ENCODE measurements at places on chromosomes 6 and 20.
A peak's percentile ranks its signal among the peaks of the same experiment; 100 is the strongest.

DNA sequence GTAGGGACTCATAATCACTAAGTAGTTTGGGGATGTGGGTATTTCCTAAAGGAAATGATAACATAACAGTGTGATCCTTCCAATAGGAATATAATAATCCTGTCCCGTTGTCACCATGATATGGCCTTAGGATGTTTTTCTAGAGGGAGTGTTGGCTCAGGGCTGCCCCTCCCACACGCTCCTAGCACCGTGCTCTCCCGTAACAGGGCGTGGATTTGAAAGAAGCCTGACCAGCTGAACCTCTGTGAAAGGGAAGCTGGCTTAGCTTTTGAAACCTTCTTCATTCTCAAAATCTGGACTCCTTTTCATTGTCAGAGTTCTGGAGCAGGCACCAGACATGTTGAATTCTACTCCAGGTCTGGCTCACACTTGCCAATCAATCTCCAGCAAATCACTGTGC is 103.4 kb upstream of the SASH1 start:
- no peak for DNase-seq

GRCh38 chr6:131281471-131282270 is 146.4 kb downstream of the AKAP7 start:
- peak; percentile 84 for DNase-seq

DNA sequence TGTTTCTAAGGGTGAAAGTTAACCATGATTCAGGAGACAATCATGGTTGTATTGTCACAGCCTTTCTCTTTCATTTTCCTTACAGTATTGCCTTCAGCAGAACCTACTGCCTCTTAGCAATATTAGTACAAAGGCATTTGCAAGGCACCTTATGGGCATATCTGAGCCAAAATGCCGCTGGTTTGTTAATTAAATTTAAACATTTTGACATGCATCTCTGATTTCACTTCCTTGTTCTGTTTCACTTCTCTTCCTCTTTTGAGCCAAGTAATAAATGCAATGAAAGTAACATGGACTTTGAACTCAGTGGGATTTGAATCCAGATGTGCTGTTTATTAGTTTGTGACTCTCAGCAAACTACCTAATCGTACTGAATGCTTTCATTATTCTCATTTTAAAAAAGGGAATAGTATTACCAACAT is 467.4 kb upstream of the CITED2 start:
- no peak for DNase-seq

GRCh38 chr6:154306696-154307095 is 49.9 kb downstream of the IPCEF1 start:
- DNase-seq, result no peak

DNA sequence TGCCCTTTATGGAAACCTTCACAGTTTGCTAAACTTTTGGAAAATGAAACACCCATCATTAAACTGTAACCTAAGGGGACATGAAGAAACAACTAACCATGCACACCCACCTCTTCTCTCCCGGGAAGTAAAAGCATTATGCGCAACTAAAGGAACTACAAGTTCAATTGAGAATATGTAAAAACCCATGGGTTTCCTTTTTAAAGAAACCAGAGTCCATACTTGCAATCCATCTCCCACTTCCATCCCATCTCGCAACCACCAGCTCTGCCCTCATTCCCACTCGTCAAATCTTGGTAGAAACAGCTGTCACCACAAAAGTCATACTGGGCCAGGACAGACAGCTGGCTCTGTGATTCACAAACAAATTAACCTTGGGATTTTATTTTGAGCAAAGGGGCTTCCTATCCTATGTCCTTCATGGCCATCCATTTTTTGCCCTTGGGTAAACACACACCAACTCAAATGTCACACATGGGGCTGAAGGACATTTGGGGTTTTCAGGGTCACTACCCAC is 81.5 kb downstream of the HAO1 start:
- DNase-seq, result no peak

DNA sequence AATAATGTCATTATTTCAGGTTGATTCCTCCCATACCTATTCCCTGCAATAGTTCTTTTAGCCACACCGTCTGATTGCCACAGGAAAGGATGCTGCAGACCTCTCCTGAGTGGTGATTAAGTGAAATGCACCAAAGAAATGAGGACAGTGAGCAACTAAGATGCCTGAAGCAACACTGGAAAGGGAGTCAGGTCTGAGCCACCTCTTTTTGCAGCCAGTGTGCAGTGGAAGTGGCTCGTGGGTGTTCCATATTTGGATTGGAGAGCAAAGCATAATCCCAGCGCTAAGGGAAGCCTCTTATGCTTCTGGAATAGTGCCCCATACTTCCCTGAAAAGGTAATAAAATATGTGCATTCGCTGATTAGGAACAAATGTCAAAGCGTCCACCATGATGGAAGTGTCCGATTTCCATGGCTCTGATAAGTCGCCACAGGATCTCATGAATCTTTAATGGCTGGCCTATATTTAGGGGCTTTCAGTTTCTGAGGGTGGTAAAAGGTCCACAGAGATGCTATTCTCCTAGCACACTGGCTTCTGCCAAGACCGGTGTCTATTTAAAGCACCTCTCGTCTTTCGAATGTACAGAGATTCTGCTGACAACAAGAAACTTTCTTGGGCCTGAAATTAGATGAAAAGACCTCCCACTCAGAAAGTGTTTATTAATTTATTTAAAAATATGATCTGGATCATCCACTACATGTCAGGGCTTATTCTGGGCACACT is 253.9 kb downstream of the SLC24A3 start:
- no peak for DNase-seq

GRCh38 chr6:24228681-24229255 is 102.8 kb downstream of the NRSN1 start:
- DNase-seq, result no peak

- no peak for DNase-seq
Measured at GRCh38 chr6:107598091-107598490, 108.2 kb downstream of the SOBP start.

All from Ammon's horn (tissue), 1 donor.